A673 (cell line): ENCODE measurements at places on chromosomes 13 and 19. TPM values are rescaled to one million over a fixed set of nuclear protein-coding genes. Genes with fewer than 3 reads are reported as not detected.

- no peak for DNase-seq
Measured at GRCh38 chr19:48806518-48806817, 4.4 kb downstream of the BCAT2 start.

DNA sequence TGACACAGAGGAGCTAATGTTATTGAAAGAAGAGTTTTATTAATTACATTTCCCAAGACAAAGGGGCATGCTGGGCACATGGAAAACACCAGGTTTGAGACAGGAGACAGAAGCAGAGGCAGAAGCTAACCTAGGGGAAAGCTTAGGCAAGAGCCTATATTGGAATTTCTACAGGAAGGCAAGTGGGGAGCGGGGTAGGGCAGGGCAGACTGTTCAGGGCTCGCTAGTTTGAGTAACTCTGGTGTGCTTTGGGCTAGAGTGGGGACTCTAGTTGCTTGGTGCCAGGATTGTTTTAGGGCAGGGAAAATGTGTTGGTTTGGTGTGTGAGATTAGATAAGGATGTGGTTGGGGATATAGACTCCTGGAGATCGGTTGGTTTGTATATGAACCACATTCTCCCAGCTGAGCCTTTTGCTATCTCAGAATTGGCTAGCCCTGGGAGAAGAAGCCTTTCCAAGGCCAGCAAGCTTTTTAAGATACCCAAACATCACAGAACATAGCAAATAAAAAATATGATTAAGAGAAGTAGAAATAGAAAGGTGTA is 8.4 kb upstream of the UFM1 start:
- no peak for DNase-seq

DNA sequence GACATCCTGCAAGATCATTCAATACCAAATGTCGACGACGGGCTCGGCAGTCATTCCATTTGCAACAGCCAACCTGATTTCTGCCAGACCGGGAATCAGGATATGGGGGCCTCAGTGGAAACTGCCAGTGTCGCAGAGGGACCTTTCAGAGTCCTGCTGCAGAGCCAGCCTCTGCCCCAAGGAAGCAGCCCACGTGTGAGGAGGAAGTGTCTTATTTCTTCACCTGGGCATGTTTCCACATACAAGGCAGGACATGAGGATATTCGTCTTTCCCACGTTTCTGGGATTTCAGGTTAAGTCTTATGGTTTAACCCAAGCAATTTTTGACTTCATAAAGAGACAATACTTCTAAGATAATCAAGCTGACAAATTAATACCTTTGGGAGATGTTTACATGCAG is 69.9 kb downstream of the ABCC4 start:
- DNase-seq, result no peak

GRCh38 chr19:15320116-15320515 is 12.2 kb downstream of the BRD4 start:
- DNase-seq, result no peak

Gene IZUMO2
- total RNA-seq, result not detected in 2 replicates

GRCh38 chr13:105037110-105037509 is 1498.4 kb downstream of the EFNB2 start:
- no peak for DNase-seq

- no peak for DNase-seq
Measured at GRCh38 chr13:39783051-39783450, 127.6 kb downstream of the COG6 start.

DNA sequence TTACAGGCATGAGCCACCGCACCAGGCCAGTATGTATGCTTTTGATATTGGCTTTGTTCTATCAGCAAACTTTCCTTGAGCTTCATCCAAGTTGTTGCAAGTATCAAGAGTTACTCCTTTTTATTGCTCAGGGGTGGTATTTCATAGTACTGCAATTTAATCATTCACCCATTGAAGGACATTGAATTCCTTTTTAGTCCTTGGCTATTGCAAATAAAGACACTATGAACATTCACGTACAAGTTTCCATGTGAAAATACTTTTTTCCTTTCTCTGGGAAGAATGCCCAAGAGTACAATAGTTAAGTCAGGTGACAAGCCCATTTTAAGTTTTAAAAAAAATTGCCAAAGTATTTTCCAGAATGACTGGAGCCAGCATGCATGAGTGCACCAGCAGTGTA is 20.4 kb downstream of the CEACAM3 start:
- DNase-seq, result no peak

DNA sequence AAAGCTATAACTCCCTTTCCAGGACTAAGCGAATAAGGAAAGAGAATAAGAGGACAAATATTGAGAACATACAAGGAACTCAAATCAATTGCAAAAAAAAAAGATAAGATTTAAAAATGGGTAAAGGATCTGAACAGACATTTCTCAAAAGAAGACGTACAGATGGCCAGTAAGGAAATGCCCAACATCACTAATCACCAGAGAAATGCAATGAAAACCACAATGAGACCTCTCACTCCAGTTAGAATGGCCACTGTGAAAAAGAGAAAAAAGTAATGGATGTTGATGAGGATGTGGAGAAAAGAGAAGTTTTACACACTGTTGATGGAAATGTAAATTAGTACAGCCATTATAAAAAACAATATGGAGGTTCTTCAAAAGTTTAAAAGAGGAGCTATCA is 63.8 kb downstream of the VWA8 start:
- no peak for DNase-seq

Gene VN1R2
- not detected in 2 replicates for total RNA-seq

DNA sequence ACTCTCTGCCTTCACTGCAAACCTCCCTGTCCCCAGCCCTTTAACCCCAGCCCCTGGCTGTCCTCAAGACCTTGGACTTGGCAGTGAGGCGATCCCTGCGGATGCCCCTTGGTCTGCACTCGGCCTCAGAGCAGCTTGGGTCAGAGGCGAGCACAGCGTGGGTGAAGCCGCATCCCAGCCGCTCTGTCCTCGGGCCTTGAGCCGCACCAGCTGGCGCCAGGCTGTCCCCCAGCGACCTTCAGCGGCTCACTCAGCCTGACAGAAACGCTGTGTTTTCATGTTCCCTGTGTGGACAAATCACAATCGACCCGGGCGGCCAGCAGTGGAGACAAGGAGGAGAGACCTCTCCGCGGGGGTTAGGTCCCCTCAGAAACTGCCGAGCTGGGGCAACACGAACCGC is 52.0 kb downstream of the GNG7 start:
- no peak for DNase-seq

Gene ZNF324B
- total RNA-seq, result 6.8 and 7.9 TPM in 2 replicates

Gene WDR62
- total RNA-seq, result 39.8 and 40.4 TPM in 2 replicates

GRCh38 chr13:67224148-67224846 is 5.8 kb downstream of the PCDH9 start:
- peak; percentile 81 for DNase-seq

Gene ZNF570
- 5.0 and 5.4 TPM in 2 replicates for total RNA-seq

DNA sequence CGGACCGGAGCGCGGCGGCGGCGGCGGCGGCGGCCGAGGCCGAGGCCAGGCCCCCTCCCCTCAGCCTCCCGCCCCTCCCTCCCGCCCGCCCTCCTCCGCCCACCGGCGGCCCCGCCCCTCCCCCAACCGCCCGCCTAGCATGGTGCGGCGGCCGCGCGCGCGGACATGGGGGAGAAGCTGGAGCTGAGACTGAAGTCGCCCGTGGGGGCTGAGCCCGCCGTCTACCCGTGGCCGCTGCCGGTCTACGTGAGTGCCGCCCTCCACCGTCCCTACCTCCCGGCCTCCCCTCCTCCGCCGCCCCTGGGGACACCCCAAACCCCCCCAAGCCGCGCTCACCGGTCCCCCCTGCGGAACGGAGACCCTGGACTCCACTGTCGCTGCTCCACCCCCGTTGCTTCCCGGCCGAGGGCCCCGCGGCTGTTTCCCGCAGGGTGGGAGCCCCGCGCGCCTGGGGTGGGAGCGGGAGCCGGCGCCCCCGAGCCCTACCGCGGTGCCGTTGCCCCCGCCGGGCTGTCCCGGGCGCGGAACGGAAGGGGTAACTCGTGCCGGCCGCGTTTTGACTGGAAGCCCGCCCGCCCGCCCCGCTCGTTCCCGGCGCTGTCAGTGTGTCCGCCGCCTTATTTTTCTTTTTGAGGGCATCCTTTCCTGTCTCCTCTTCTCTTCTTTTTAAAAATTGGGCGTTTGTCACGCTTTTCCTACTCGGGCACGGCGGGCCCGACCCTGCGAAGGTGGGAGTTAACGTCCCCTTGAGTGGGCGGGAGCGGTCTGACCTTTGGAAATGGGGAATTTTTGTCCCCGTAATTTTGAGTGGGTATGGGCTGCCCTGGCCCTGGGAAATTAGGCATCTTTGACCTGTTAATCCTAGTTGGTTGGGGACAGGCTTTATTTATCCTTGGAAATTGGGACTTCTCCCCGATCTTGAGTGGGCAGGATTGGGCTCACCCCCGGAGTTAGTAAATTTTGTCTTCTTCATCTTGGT is 576 bp downstream of the DOT1L start:
- peak; percentile 51 for DNase-seq

DNA sequence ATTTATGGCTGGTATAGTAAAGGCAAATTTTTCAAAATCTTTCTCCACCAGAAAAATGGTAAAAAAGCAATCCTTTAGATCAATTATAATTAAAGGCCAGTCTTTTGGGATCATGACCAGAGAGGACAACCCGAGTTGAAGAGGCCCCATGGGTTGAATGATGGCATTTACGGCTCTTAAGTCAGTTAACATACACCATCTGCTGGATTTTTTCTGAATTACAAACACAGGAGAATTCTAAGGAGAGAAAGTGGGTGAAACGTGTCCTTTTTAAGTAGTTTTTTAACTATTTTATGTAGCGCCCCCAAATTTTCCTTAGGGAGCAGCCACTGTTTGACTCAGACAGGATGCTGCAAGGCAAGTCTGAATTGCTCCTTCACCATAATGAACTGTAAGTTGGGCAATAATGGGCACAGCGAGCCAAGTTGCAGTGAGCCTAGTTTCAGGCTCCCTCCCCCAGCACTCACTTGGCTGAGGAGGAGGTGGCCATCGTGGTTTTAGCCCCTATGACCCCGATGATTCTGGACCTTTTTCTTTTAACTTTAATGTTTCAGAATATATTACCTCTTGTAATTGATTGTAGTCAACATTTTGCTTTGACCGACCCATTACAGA is 13.6 kb upstream of the ZNF611 start:
- DNase-seq, result peak; percentile 41

DNA sequence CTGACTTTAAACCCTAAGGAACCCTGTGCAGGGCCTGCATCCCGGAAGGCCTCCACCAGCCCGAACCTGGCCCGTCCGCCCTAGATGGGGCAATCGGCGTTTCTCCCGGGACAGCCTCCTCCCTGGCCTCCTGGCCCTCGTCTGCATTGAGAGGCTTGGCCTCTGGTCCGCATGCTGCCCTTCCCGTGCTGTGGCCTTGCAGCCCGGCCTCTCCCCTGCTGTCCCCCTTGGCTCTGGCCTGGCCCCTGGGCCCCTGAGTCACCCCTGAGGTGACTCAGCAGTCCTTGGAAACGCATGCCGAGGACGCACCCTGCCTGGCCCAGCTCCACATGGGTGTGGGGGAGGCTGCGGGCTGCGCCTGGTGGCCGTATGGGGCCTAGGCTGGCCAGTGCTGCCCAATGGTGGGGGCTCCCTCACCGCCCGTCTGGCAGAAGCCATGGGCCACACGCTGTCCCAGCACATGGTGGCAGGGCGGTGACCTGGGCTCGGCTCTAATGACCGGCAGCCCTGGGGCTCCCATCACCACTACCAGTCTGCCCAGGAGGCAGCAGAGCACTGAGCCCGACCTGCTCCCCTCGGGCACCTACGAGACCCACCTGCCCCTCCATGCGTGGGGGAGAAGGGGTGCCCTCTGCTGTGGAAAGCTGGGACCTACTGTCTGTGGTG is 25.7 kb downstream of the SH3GL1 start:
- DNase-seq, result no peak

Gene CFAP97D2
- total RNA-seq, result not detected in 2 replicates

Gene PGLYRP1
- not detected in 2 replicates for total RNA-seq

- peak; percentile 95 for DNase-seq
Measured at GRCh38 chr19:4400135-4400936, at the start of gene SH3GL1. Gene SH3GL1 (minus strand): TSS chr19:4400547. CDS start chr19:4400368, 179 bp downstream.

GRCh38 chr13:19618977-19619376 is 14.5 kb upstream of the MPHOSPH8 start:
- peak; percentile 34 for DNase-seq

DNA sequence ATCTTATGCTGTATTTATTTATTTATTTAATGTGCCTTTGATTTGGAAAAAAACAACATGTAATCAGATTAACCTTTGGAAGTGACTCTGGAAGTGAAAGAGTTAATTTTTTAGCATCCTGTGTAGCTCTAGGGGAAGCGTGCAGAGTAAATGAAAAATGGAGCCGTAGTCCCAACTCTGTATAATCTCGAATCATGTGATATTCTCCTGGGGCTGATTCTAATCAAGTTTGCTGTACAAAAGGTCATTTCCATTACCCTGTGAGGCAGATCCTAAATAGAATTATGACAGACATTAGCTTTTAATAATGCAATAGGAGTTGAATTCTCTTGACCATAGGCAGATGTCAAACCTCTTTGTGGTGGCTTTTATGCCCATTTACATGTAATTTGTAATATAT is 238.6 kb upstream of the CSNK1A1L start:
- no peak for DNase-seq

Gene TNFAIP8L1
- total RNA-seq, result 24.7 and 25.4 TPM in 2 replicates

DNA sequence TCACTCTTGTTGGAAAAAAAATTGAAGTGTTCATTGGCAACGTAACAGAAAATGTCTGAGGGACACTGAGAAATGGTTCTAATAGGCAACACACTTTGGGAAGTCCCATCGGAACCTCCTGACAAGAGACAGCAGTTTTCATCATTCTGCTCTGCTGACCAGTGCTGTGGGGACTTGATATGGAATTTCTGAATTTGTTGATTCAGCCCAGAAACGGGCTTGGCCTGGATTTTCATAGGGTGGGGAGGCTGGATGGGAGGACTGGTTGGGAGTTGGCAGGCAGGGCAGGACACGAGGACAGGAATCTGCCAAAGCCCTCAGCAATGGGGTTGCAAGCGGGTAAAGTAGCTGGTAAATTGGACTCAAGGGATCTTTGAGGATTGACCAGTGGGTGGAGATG is 96.5 kb downstream of the DCT start:
- DNase-seq, result no peak

- peak; percentile 85 for DNase-seq
Measured at GRCh38 chr19:2016041-2016807, 710 bp upstream of the BTBD2 start.

DNA sequence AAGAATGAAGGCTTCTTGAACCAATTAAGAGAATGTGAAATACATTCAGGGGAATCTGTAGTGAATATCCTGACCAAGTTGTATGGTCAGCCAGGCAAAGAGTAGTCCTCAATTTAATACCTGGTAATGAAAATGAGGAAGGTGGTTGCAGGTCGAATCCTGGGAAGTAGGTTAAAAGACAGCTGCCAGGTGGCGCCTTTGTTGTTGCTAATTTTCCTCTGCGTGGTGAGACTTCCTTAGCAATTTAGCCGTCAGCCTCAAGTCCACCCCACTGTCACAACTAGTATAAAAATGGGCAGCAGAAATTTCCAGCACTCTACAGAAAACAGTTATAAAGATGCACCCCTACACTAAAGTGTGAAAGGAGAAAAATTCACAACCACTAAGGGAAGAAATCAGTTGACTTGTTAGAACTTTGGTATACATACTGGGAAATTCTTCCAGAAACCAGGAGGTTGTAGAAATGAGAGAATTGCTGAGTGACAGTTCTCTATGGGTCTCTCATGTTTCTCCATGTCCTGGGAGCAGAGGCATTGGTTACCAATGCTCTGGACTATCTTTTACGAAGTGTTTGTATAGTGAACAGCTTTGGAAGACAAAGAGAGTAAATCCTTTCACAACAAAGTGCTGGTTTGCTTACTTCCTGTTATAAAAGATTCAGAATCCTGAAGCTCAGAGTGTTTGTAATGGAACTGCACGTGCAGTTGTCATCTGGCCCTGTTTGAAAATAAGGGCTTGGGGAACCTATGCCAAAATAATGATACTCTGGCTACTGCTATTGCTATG is 235.9 kb downstream of the NHLRC3 start:
- peak; percentile 23 for DNase-seq

GRCh38 chr19:39599116-39599515 is 3.2 kb upstream of the LGALS13 start:
- peak; percentile 51 for DNase-seq

- DNase-seq, result no peak
Measured at GRCh38 chr13:107738004-107738403, 477.3 kb downstream of the LIG4 start.
